RWPE2 (cell line): ENCODE measurements at places on chromosomes 4 and X.

- no peak for DNase-seq
Measured at GRCh38 chrX:103170216-103170615, 44.7 kb upstream of the BEX4 start.

GRCh38 chr4:184317234-184317918 lies 99.7 kb upstream of the ENPP6 start:
- DNase-seq: no peak

GRCh38 chr4:10664408-10664807 lies 20.2 kb downstream of the CLNK start:
- DNase-seq: no peak

DNA sequence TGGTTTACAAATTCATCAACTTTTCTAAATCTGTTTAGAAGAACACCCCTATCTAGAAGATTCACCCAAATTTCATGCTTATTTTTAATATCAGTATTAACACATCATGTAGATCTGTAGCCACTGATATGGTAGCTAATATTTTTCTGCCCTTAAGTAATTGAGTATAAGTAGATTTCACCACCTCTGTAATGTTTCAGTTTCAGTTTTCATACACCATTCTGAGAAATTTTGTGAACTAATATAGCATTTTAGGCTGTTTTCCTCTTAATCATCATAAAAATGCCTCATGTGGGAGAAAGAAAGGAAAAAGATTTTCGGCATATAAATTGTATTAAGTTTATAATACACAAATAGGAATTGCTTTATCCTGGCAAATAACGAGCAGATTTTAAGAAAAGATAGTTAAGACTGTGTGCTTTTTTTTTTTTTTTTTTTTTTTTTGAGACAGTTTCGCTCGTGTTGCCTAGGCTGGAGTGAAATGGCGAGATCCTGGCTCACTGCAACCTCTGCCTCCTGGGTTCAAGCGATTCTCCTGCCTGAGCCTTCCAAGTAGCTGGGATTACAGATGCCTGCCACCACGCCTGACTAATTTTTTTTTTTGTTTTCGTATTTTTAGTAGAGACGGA lies 21.4 kb upstream of the RBPJ start:
- DNase-seq: no peak

DNA sequence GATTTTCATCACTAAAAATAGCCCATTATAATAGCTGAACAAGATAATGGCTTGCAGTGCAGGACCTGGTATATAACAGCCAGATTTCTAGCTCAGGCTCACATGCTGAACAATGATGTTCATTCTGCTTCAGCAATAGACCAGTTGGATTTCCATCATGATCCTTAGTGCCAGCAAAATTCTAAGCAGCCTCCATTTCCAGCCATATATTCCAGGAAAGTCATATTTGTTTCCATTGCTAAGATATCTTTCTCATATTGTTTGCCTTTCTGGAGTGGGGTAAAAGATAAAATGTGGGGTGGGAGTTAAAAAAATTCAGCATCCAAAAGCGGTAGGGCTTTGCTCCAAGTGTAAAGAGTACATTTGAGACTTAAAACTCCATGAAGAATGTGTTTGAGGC lies 2344.1 kb downstream of the PCDH7 start:
- no peak for DNase-seq

- DNase-seq: no peak
Measured at GRCh38 chr4:34466411-34466810, 1777.9 kb downstream of the ARAP2 start.
